ENCODE measurements at places on chromosomes 6 and 20.

DNA sequence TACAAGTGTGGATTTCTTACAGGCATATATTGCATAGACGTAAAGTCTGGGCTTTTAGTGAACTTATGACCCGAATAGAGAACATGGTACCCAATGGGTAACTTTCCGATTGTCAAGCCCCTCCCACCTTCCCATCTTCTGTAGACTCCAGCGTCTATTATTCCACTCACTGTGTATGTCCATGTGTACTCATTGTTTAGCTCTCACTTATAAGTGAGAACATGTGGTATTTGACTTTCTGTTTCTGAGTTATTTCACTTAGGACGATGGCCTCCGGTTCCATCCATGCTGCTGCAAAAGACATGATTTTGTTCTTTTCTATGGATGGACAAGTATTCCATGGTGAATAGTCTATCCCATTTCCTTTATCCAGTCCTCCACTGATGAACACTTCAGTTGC, 306.4 kb downstream of the CD83 start:
- DNase-seq: no peak

DNA sequence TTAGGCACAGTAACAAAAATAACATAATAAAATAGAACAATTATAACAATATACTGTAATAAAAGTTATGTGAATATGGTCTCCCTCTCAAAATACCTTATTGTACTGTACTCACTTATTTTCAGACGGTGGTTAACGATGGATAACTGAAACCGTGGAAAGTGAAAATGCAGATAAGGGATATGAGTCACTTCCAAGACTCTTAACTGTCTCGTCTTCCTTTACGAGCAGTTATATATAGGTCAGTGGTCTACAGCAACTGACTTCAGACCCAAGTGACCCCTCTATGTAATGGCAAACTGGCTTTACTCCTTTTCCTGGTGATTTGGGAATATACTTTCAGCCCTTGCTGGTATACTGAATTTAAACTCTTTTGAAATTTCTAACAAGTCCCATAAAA, 261.4 kb downstream of the SLC35F1 start:
- no peak for DNase-seq

DNA sequence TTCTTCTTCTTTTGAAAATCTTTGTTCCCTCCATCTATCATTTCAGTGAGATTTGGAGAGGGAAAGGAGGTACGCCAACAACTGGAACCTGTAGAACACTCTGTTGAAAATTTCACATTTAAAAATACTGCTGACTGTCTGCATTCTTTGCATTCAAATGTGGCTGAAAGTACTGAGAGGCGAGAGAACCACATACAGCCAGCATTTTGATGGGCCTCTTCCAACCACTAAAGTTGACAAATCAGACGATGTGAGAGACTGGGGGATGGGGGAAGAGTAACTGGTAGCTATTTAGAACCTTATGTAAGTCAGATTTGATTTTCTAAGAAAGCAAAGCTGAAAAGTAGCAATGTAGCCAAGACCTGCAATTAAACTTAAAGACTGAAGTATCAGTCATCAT, 77.5 kb downstream of the FKBP5 start:
- DNase-seq: peak; percentile 57

DNA sequence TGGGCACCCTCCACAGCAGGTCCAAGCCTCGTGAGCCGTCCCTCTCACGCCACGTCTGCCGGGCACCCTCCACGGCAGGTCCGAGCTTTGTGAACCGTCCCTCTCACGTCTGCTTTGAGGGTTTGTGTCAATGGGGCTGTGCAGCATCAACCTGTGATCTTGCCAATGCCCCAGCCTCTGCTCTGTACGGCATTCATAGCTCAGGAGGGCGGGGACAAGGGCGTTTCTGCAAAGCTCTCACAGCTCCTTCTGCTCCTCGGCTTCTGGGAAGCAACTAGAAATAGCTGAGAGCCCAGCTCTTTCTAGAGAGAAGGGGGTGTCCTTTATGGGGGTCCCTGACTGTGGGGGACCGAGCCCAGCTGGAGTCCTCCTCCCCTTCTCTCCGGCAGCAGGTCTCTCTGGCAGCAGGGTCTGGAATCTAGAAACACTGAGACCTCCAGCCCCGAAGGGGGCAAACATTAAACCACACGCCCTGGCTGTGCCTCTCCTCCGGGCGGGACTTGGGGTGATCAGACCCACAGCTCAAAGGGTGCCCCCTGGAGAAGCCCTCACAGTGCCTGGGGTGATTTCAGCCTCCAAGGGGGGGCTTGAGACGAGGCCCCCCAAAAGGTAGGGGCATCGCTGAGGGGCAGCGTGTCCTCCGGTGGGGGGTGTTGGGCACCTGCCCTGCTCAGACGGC, 41.2 kb upstream of the CHRNA4 start:
- no peak for DNase-seq

- DNase-seq: no peak
Observed at GRCh38 chr20:24832518-24832917, 116.6 kb upstream of the CST7 start.

DNA sequence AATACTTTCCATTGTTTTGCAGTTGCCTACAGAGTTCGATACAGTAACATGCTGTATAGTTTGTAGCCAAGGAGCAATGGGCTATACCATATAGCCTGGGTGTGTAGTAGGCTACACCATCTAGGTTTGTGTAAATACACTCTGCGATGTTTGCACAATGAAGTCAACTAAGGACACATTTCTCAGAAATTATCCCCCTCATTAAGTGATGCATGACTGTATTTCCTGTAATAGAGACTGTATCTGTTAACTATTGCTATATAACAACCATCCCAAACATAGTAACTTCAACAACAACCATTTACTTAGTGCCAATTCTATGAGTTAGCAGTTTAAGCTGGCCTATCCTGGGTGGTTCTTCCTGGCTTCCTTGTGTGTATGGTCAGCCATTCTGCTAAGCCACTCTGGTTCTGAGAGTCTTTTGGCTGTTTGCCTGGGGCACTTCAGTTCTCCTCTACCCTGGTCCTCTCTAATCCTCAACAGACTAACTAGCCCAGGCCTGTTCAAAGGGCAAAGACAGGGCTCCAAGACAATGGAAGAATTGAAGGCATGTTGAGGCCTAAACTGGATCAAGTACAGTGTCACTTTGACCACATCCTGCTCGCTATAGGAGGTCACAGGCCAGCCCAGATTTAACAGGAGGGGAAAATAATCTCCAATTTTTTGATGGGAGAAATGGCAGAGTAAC, 124.0 kb downstream of the PLCB1 start:
- no peak for DNase-seq

Data from activated CD8-positive, alpha-beta memory T cell treated with anti-CD3 and anti-CD28 coated beads, Interleukin-2, amount 10 ng/mL, durations not matched to agents 7 days and 5 days (primary cell).